Fibroblast of skin of abdomen (primary cell): ENCODE measurements at places on chromosomes 16 and 17.

GRCh38 chr16:71965223-71965622, 35.0 kb downstream of the PKD1L3 start:
- no peak for DNase-seq

- no peak for DNase-seq
Measured at GRCh38 chr16:75416904-75417565, 16.3 kb downstream of the CFDP1 start.

DNA sequence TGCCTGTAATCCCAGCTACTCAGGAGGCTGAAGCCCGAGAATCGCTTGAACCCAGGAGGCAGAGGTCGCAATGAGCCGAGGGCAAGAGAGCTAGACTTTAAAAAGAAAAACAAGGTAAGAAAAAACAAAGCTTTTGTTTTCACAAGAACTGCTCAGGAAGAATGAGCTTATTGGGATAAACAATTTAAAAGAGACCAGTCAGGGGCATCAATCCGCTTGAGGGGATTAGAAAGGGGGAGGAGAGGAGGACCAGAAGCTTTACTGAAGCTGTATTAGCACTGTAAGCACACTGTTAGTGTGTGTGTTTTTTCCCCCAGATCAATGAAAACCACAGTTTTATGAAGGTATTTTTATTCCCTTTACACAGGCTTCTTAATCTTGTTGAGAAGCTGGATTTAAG, 8.8 kb downstream of the TMEM170A start:
- DNase-seq: no peak

DNA sequence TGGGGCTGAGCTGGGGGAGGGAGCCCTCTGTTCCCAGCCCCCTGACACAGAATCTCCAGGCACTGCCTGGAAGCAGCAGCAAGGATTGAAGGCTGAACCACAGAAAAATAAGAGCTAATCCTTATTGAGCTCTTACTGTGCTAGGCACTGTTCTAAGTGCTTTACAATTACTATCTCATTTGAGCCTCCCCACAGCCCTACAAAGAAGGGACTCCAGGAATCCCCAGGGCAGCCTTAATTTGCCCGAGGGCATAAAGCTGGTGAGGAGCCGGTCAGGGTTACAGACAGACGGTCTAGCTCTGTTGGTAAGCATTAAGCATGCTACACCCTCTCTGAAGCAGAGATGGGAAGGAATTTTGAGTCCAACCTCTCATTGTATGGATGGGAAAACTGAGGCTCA, 7.0 kb downstream of the SAMD14 start:
- no peak for DNase-seq

DNA sequence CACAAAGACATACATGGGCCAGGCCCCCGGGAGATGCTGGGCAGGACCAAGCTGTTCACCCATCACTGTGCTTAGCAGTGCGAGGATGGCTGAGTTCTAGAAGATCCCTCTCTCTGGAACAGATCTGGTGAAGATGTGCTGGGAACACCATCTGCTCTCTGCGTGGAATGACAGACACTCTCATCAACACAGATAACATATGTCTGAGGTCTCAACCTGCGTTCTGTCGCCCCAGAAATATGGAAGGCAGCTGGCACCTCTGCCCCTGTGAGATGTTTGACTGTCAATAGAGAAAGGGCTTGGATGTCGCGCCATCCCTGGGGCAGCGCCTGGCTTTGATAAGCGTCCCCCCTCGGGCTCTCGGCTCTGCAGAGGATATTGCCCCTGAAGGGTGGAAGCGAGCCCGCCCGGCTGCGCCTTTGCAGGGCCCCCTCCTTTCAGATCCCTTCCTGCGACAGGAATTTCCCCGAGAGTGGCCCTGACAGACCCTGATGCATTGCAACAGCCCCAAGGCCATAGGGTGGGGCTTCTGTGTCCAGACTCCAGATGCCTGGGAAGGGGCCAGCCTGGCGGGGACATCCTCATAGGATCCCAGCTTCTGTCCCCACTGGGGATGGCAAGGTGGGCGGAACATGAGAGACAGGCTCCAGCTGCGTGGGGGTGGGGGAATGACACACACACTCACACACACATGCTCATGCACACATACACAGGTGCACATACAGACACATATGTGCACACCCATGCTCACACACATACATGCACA, 86.9 kb upstream of the ZNF469 start:
- DNase-seq: no peak

DNA sequence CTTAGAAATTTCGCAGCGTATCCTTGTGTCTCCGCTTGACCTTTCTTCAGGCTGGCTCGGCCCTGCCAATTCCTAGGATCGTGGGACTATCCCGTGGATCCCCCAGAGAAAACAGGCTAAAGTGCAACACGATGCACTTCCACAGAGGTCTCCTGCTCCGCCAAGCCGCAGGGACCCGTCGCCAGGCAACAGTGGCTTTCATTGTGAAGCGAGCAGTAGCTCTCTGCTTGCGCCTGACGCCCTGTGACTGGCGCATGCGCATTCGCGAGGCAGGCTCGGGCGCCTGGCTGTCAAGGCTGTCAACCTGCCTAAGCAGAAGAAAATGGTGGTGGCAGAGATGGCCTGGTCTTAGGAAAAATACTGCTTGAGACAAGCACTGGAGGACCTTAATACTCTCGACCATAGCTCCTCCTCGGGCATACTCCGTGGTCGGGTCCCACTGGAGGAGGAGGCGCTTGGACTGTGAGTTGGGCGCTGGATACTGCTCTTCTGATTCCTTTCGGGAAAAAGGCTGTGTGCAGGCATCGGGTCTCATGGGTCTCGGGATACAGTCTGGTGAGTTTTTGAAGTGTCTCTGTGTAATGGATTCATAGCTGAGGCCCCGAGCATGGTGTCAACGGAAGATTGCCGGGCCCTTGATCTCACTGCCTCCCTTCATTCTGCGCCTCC, 2336.1 kb downstream of the TP53TG3F start:
- no peak for DNase-seq

GRCh38 chr17:59757470-59757869, 50.0 kb downstream of the VMP1 start:
- peak; percentile 55 for DNase-seq

DNA sequence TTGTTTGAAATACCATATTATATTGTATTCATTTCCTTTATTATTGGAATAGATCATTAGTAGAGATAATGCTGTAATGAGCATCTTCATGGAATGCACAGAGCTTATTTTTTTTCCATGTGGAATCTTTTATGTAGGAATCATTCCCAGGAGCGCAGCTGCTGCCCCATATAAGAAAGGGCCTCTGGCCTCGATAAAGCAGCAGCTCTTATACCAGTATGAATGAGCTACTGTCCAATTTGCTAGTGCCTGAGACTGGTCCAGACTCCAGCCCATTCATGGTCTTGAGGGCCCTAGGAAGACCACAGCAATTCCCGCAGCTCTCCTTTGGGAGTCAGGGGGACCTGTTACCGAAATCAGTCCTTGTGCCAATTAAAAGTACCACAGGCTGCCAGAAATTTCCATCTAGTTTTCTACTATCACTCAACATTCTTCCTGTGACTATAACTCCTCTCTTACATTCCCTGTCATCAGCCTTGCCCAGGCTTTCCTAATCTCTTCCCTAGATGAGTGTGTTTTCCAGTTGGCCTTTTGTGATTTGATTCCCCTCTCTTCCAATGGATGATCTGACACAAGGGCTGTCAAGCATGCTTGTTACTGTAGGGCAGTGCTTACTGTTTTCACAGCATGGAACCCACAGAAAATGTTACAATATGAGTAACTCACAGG, 1.9 kb downstream of the ZNF843 start:
- DNase-seq: peak; percentile 29

DNA sequence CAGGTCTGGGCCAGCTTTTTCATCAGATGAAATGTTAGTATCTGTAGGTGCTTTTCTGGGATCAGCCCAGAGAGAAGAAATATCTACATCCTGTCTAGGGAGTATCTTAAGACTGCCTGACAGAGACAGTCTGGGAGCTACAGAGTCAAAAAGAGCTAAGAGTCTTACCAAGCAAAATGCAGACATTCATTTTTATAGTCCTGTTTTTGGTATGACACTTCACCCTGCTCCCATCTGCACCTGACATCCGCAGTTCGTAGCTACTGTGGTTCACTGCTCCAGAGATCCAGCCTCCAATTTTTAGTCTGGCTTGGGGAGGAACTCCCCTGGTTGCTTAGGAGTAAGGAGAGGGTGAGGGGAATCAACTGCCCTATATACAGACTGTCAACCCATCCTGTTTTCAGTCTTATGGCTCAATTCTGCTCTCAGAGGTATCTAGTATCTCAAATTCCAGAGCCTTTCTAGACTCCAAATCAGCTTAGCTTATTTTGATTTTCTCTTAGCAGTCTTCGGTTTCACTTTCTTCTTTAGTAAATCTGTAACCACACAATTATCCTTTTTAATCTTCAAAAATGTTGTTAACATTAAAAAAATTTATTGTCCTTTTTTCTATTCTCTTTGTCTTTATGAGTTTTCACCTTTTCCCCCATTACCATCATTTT, 97.8 kb downstream of the TMEM100 start:
- no peak for DNase-seq

GRCh38 chr17:65537845-65538674, 23.4 kb downstream of the AXIN2 start:
- DNase-seq: no peak

DNA sequence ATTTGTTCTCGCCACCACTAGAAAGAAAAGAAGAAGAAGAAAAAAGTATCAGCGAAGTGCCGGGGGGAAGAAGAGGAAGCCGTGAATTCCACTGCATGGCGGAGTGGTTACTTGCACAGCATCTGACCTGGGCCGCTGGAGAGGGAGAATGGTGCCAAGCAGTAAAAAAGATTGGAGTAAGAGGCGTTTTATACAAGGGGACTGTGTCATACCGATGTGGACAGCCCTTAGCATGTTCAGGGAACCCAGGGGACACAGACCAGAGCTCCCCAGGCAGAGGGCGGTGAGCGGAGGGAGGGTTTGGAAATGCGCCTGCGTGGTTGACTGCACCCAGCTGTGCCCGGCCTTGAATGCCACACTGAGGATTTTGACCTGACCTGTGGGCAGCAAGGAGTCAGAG, 52.8 kb downstream of the PLXDC1 start:
- no peak for DNase-seq

GRCh38 chr16:72137380-72138063, 34.4 kb downstream of the PMFBP1 start:
- DNase-seq: no peak

- DNase-seq: peak; percentile 29
Measured at GRCh38 chr16:13453938-13454553, 465.9 kb upstream of the ERCC4 start.

GRCh38 chr16:85550422-85550864, 62.7 kb upstream of the GSE1 start:
- no peak for DNase-seq

- peak; percentile 90 for DNase-seq
Measured at GRCh38 chr16:31052114-31052513, 18.8 kb downstream of the STX4 start.

GRCh38 chr17:10879190-10879836, 41.4 kb upstream of the PIRT start:
- DNase-seq: no peak

GRCh38 chr17:82949984-82950383, 110.2 kb upstream of the ZNF750 start:
- no peak for DNase-seq

- no peak for DNase-seq
Measured at GRCh38 chr17:31568539-31568938, 177.1 kb downstream of the RAB11FIP4 start.

DNA sequence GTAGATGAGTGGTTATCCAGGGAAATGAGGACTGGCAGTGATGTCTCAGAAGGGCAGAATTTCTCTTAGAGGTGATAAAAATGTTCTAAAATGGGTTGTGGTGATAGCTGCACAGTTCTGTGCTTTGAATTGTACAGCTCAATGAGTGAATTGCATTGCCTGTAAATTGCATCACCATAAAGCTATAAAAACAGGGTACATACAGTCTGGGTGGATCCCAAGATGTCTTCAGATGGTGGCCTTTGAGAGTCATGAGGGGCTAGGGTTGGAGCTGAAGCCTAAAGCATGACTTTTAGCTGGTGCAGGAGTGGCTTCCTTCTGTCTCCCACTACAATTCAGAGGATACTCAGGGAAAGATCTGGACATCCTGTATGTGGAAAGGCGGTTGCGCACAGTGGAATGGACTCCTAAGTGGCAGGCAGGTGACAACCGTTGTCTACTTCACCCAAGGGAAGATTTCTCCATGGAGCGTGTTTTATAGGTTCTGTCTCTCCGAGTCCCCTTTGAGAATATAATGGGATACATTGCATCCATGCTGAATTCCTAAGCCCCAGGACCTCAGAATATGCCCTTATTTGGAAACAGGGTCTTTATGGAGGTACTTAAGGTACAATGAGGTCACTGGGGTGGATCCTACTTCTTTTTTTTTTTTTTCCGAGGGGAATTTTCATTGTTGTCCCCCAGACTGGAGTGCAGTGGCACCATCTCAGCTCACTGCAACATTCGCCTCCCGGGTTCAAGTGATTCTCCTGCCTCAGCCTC, 1.6 kb upstream of the IL32 start:
- DNase-seq: peak; percentile 9

DNA sequence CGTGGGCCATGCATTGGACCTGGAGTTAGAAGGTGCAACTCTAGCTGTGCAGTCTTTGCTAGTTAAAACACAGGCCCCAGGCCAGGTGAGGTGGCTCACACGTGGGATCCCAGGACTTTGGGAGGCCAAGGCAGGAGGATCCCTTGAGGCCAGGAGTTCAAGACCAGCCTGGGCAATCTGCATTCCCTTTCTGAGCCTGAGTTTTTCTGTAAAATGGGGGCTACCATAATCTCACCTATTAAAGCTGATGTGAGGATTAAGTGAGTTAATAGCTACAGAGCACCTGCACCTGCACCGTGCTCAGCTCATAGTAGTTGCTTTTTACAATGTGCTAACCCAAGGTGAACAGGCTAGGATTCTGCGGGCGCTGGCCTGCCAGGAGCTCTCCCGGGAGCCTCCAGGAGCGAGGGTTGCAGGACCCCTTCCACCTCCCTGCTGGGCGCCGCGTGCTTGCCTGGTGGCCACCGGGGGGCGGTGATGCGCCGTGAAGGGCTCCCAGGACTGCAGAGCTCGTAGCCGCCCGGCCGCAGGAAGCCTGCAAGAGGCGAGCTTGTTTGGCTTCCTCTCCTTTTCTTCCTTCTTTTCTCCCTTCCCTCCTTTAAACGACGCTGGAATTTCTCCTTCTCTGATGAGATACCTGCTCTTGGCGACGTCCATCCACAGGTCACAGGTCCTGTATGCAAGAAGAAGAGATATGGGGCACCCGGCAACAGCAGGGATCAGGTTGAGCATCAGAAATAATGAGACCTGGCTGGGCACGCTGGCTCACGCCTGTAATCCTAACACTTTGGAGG, 51.3 kb downstream of the ZFP90 start:
- peak; percentile 50 for DNase-seq

- no peak for DNase-seq
Measured at GRCh38 chr16:65737831-65738230, 616.0 kb upstream of the CDH11 start.

DNA sequence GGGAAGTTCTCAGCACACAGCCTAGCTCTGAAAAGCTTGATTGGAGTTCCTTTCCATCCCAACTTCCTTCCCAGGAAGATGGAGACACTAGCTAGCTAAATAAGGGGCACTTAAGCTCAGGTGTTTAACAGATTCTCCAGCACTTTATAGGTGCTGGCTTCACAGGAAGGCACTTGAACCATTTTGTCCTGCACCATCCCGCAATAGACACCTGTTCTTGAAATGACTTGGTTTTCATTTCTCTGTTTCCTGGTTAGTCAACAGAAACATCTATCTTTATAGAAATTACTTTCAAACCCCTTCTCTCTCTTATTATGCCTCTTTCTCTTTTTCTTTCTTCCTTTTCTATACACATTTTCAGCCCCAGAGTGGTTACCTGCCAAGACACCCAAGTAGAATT, 409.9 kb upstream of the ZFHX3 start:
- DNase-seq: no peak

- DNase-seq: no peak
Measured at GRCh38 chr17:79721993-79722671, 8.6 kb upstream of the ENPP7 start.

- no peak for DNase-seq
Measured at GRCh38 chr17:31608659-31609254, 217.3 kb downstream of the RAB11FIP4 start.
